Muscle of leg (tissue), 16 donors: ENCODE measurements at places on chromosomes 6 and 20. TPM values are rescaled to one million over a fixed set of nuclear protein-coding genes. Genes with fewer than 3 reads are reported as not detected.

The FAM162B gene
- 12.3 TPM for total RNA-seq

The HLA-DMB gene
- 5.6 TPM for total RNA-seq

The CDH26 gene
- 0.40 TPM for total RNA-seq

The C20orf141 gene
- not detected for total RNA-seq

DNA sequence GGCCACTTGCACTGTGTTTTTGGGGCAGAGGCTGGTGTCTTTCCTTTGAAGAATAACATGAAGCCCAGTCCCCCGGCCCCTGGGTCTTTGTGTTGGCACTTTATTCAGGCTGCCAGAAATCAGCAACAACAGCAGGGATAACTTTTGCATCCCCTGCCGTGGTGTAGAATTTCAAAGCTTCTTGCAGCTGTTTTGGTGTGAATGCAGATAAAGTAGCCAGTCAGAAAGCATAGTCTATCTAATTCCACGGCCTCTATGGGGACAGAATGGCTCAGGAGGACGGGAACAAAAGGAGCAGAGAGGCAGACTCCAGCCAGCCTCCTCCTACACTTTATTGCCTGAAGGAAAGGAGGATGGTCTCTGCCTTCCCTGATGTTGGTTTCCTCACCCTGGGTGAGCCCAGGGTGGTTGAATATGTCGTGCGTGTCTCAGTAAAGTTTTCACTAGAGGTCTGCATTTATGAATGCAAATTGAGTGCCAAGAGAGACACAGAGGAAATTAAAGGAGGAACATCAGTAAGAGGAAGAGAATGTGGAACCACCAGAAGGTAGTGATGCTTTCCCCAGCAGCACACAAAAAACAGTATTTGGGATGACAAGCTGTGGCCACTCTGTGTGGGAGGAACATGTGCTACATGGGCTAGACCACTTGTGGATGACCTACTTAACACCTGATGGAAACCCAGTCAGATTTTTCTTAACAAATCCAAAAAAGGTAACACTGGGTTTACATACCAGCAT, 125.9 kb upstream of the TRAF3IP2 start:
- peak; percentile 79 for DNase-seq
- no peak overlapping the region for H3K4me3 ChIP-seq
- H3K27ac ChIP-seq: peak overlapping the region; percentile 87
- no peaks in the 10 kb centered on the region for H3K27me3 ChIP-seq

GRCh38 chr6:15283986-15284361, 38.1 kb downstream of the JARID2 start:
- no peaks in the 10 kb centered on the region for H3K4me1 ChIP-seq
- DNase-seq: no peak
- no peaks in the 10 kb centered on the region for H3K36me3 ChIP-seq
- H3K4me3 ChIP-seq: no peak overlapping the region
- H3K27me3 ChIP-seq: no peaks in the 10 kb centered on the region
- H3K27ac ChIP-seq: no peak overlapping the region

DNA sequence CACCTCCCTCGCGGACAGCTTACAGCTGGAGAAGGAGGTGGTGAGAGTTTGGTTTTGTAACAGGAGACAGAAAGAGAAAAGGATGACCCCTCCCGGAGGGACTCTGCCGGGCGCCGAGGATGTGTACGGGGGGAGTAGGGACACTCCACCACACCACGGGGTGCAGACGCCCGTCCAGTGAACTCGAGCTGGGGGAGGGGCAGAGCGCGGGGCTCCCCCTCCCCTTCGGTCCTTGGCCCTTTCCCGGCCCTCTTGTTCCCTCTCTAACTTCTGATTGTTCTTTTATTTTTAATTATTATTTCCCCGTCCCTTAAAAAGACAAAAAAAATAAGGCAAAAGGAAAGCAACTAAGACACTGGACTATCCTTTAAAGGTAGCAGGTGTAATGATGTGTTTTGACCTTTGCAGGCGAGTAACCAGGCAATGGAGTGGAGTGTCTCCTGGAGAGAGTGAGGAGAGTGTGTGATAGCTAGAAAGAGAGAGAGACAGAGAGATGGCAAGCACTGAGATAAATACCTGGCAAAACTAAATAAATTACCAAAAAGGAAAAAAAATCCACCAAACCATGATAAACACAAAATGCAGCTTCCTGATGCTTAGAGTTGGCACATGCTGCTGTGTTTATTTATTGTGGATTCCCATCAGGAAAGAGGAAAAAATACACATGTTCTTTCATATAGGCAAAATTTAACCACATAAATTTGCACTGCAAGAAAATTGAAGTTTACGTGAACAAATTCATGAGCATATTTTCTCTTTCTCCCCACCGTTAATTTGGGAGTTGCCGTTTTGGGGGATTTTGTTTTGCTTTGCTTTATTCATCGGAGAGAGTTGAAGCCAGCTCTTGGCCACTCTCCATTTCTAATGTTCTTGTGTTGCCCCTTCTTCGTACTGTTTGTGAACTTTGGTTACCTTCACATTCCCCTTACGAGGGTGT, 1.9 kb downstream of the POU3F2 start:
- H3K4me1 ChIP-seq: peaks cover 45% of the 10 kb centered on the region
- no peak overlapping the region for H3K27ac ChIP-seq
- no peak for DNase-seq
- H3K4me3 ChIP-seq: no peak overlapping the region
- peaks cover 75% of the 10 kb centered on the region for H3K27me3 ChIP-seq
- H3K36me3 ChIP-seq: no peaks in the 10 kb centered on the region

DNA sequence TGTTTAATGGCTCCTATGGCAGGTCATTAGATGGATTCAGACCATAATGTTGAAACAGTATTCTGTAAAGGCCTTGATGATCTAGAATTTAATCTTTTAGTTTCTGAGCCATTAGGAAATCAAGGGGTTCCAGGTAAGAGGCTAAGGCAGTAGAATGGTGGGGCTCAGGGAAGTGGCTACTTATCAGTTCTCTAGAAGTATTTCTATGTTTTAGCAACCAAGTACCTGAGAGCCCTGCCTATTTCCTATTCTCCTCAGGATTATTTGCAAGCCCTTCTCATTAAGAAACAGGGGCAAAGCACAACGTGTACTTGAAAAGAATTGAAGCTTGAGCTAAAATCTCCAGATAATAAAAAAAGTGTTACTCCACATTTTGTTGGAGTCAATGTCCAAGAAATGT, 646.5 kb downstream of the RNF144B start:
- H3K4me1 ChIP-seq: peaks cover 18% of the 10 kb centered on the region
- DNase-seq: no peak
- H3K4me3 ChIP-seq: no peak overlapping the region
- H3K27me3 ChIP-seq: no peaks in the 10 kb centered on the region
- no peak overlapping the region for H3K27ac ChIP-seq
- H3K36me3 ChIP-seq: no peaks in the 10 kb centered on the region

DNA sequence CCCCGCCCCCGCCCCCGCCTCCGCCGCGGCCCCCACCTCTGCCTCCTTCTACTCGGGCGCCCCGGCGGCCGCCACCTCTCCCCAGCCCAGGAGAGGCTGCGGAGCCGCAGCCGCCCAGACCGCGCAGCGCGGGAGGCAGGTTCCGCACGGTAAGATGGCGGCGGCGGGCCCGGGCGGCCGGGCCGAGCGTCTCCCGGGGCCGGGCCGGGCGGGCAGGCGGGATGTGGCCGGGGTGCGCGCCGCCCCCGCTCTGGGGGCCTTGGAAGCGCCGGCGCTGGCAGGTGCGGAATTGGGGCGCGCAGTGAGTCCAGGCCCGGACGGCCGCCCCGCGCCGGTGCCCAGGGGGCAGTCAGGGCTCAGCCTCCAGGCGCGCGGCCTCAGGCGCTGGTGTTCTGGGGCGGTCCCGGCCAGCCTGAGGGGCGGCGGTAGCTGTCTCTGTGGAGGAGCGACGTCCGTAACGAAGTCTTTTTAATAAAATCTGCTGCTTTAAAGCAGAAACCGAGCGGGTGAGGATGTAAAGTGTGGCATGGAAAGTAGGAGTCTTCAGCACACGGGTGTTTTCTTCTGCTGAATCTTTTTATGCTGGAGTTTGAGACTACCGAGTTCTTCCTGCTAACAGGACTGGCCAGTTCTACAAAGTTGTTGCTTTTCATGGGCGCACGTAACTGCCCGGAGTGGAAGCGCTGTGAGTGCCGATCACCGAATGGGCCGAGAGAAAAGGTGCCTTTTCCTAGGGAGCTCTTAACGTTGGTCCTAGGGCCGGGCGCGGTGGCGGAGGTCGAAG, at the start of gene GID8:
Gene GID8 (plus strand): TSS at position 43 of the 784 bp plus-strand sequence. CDS start 3,356 bp downstream, outside the sequence.
- H3K27ac ChIP-seq: peak within 1 kb of the TSS; percentile 94
- DNase-seq: peak; percentile 65
- H3K4me1 ChIP-seq: peaks cover 25% of the 10 kb centered on the region
- peak within 1 kb of the TSS; percentile 99 for H3K4me3 ChIP-seq

DNA sequence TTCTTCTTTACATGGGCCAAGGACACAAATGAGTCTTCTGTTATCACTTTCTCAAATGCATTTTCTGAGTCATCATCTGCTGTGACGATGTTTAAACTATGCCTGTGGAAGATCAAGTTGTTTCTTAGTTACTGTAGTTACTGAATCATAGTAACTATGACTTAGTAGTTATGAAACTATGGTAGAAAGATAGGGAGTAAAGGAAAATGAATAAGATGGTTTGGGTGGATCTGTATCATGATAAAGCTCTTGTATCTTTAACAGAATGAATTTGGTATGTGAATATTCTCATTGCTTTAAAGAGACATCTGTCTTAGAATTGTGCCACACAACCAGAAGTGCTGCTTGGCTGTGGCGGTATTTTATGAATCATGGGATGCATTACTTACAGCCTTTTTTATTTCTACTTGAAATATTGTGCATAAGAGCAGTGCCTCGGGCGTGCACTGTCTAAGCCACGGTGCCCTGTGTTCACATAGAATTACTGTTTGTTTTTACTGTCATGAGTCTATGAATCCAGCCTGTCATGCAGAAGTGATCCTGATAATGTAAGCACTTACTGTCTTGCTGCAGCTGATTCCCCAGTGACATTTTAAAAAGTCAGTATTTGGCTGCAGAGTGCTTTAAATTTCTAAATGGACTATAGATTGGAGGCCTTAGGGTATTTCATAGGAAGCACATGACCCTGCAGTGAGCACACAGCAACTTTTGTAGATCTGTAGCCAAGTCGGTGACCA, 215.2 kb downstream of the TMEM242 start:
- H3K4me1 ChIP-seq: peaks cover 2% of the 10 kb centered on the region
- DNase-seq: peak; percentile 52
- peaks cover 4% of the 10 kb centered on the region for H3K36me3 ChIP-seq
- H3K4me3 ChIP-seq: no peak overlapping the region
